T-helper 17 cell (primary cell): ENCODE measurements at places on chromosomes 1 and 21. TPM values are rescaled to one million over a fixed set of nuclear protein-coding genes. Genes with fewer than 3 reads are reported as not detected.

The MTFR1L gene
- total RNA-seq: 30.4 TPM

The MTARC1 gene
- total RNA-seq: 0.75 TPM

The SPRR5 gene
- not detected for total RNA-seq

The CAPZB gene
- 320 TPM for total RNA-seq

The C1orf94 gene
- total RNA-seq: not detected

The MNDA gene
- total RNA-seq: 0.99 TPM

The CELA3A gene
- not detected for total RNA-seq

The LEFTY1 gene
- total RNA-seq: not detected

The DRAXIN gene
- total RNA-seq: 0.17 TPM
